ENCODE measurements at places on chromosomes 1 and 21.

DNA sequence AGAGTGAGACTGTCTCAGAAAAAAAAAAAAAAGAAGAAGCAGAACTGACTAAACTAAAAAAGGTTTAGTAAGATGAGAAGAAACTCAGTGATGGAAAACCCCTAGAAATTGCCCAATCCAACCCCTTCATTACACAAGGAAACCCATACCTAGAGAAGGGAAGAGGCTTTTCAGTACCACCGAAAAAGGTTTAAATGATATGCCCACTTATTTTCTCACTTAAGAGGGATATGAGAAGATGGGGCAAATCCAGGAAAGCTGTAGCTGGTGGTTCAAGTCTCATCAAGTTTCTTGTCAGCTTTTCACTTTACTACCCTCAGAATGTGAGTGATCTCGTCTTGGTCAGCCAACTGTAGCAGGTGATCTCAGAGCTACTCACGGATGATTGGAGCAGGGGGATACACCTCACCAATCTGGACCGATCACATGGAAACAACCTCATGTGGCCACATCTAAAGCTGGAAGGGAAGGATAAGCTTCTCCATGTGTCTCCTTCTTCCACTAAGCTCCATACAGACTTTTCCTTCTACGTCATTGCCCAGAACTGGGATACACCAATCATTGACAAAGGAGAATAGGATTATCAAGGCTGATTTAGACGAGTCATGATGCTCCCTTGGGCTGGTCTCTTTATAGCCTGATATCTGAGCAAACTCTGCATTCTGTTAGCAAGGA lies 126.7 kb upstream of the POU3F1 start:
- no peak for DNase-seq

DNA sequence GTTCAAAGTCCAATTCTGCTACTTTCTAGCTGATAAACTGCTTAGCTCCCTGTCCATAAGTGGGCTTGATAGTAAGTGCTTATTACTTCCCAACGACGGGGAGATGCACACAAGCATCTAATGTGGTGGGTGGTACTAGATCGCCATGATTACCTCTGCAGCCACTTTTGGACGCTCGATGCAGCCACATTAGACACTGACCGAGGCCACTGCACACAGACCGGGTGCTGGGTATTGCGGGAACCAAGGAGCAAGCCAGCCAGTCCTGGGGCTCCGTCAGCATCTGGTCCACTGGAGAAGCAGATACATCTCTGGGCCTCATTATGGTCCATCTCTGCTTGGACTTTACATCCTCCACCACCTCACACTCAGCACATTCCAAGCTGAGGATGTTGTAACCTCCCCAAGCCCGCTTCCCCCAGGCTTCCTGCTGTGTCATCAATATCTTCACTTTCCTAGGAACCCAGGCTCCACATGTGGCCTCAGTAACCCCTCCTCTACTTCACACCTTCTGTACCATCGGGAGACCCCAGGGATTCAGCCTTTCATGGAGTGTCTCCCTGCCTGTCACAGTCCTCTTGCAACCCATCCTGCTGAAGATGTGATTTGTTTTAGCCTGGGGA lies 48.2 kb downstream of the RHOU start:
- no peak for DNase-seq

DNA sequence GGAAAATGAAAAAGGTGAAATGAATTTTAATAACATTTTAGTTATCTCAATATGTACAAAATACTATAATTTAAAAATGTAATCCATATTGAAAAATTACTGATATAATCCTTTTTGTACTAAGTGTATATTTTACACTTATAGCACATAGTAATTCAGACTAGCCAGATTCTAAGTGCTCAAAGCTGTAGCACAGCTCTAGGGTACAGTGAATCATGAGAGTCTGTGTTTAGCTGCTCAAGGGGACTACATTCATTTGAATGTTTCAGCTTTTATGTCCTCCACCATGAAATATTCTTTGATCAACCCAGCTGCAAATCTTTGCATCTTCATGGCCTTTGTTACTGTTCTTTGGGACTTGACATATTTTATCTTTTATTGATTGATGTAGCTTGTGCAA lies 15.7 kb downstream of the CD53 start:
- DNase-seq, result no peak

DNA sequence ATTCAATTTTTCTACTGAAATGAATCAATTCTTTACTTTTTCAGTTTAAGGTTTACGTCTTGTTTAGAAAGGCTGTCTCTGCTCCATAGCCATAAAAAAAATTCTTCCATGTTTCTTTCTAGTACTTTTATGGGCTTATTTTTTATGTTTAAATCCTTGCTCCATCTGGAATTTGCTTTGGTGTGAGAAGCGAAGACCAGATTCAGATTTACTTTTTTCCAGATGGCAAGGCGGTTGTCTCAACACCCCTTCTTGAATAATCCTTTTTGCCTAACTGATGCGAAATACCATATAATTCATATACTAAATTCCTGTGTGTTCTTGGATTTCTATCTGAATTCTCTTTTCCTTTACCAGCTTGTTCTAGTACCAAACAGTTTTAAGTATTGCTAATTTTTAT lies 101.5 kb downstream of the C1orf94 start:
- DNase-seq, result no peak

- DNase-seq, result no peak
These were observed 70.6 kb upstream of the GORAB start for GRCh38 chr1:170461291-170461747.

GRCh38 chr1:21447311-21447710 lies 7.4 kb downstream of the NBPF3 start:
- no peak for DNase-seq

GRCh38 chr1:53697721-53698383 lies 41.1 kb downstream of the GLIS1 start:
- DNase-seq, result no peak
